Cortex of kidney (tissue), 1 donor: ENCODE measurements at places on chromosomes 12 and 14.

DNA sequence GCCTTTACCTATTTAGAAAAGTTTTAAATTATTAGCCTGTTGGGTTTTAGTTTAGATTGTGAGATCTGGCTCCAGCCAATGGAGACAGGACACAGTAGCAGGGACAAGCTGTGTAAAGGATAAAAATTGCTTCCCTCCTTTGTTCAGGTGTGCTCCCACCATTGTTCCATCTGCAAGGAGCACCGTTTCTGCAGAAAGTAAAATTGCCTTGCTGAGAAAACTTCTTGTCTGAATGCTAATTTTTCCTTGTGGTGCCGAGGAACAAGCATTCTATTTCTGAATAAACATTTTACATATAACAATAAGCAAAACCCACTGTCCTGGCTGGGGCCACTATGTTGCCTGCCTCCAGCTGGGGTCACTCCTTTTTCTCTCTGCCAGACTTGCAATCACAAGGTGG, 72.7 kb upstream of the ZFP36L1 start:
- DNase-seq, result no peak

GRCh38 chr12:94686834-94687628, 36.7 kb upstream of the TMCC3 start:
- DNase-seq, result no peak

DNA sequence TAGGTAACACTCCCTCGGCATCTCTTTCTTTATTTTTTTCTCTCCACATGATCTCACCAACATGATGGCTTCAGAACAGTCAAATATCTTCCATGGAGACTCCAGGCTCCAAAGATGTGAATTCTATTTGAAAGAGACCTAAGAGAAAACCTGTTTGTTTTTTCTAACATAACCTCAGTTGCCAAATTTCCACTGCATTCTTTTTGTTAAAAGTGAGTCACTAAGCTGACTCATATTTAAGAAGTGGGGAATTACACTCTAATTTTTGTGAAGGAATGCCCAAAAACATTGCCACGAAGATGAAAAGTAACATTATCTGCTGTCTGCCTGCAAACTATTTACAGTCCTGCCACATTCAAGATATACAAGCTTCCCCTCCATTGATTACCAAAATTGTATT, 1337.6 kb downstream of the LRFN5 start:
- no peak for DNase-seq

- DNase-seq, result no peak
Measured at GRCh38 chr12:114406316-114406983, 506 bp upstream of the TBX5 start.

GRCh38 chr12:59425798-59426197, 170.0 kb upstream of the SLC16A7 start:
- DNase-seq, result no peak

DNA sequence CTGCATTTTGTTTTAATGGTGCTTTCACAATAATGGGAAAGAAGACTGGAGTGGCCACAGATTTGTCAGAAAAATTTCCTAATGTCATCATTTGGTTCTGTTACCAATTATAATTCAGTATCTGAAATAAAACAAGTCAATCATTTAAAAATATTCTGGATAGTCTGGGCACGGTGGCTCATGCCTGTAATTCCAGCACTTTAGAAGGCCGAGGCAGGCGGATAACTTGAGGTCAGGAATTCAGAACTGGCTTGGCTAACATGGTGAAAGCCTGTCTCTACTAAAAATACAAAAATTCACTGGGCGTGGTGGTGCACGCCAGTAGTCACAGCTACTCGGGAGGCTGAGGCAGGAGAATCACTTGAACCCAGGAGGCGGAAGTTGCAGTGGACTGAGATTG, 4.0 kb upstream of the LIMA1 start:
- no peak for DNase-seq

DNA sequence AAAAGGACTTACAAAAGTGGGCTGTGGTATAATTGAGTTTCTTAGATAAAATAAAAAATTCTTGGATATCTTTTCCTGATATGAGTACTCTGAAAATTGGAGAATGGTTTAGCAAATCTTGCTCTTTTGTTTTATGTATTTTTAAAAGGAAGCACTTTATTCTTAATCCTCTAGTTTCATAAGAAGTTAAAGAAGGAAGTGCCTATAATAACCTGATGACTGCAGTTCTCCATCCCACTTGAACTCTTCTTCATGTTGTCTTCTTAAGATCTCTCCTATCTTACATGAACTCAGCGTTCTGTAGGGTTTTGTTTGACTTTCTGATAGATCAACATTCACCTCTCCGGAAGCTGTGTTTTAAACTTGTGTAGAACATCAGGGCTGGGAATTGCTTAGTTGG, 271.0 kb downstream of the ERC1 start:
- DNase-seq, result no peak

- no peak for DNase-seq
Measured at GRCh38 chr14:85978582-85979250, 448.8 kb downstream of the FLRT2 start.

DNA sequence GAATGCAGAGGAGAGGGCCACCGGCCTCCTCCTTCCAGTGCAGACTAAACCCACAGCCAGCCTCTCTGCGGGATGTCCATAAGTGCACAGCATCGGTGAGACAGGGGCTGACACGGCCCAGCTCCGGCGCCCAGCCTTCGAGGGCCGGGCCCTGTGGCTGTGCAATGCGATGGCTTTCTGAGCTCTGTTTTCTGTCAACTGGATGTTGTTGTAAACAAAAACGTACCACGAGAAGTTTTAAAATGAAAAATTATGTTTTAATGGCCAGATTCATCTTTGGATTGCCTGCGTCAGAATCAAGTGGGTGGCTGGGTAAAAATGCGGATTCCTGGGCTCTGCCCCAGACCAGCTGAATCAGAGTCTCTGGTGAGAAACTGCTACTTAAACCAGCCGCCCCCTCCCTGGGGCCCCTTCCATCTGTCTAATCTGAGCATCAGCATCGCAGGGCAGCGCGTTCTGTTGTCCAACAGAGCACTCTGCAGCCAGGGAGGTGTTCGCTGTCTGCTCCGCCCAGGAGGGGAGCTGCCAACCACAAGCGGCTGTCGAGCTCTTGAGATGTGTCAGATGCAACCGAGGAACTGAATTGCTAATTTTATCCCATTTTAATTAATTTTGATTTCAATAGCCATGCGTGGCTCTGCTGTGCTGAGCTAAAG, 133.4 kb downstream of the RFLNA start:
- DNase-seq, result no peak

- DNase-seq, result no peak
Measured at GRCh38 chr12:67088401-67089118, 180.6 kb upstream of the CAND1 start.

GRCh38 chr12:95548056-95548538, 3.2 kb downstream of the USP44 start:
- DNase-seq, result no peak

DNA sequence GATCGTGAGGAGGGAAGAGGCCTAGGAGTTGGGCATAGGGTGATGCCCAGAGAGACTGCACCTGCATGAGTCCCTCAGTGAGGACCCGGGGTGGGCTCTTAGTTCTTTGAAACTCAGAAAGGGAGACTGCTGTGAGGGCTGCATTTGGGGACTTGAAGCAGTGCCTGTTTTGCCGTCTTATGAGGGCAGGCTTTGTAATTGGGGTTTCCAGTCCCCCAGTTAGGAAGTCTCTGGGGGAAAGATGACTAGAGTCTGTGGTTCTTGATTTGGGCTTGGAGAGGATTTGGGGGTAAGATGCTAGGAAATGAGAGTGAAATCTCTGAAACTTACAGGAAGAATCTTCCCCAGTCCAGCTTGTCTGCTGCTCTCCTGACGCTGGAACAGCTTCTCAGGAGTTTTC, 99.6 kb downstream of the ARF6 start:
- DNase-seq, result no peak

DNA sequence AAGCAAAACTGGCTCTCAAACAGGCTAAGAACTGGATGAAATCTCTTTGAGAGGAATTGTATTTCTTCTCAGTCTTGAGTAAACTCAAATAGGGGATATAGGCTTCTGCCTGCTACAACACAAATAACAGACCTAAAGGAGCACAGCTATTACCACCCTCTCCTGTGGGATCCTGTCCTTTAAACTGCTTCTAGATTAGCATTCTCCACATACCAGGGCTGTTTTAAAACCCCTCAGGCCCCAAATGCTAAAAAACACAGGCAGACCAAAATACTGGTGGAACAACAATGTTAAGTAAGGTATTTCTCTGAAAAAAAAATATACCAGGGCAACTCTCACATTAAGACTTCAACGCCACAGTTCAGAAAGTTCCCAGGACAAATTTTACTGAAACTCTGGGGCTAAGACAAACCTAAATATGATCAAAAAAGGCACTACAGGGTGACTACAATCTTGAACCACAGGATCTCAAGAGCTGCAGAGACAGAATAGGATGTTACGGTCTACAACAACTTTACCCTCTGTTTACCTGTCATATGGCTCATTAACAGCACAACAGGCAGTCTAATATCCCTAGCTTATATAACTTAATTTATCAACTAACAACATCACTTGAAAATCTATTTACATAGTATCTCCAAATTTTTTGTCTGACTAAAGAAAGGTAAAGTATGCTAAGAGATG, 7.2 kb downstream of the CPNE8 start:
- DNase-seq, result no peak

DNA sequence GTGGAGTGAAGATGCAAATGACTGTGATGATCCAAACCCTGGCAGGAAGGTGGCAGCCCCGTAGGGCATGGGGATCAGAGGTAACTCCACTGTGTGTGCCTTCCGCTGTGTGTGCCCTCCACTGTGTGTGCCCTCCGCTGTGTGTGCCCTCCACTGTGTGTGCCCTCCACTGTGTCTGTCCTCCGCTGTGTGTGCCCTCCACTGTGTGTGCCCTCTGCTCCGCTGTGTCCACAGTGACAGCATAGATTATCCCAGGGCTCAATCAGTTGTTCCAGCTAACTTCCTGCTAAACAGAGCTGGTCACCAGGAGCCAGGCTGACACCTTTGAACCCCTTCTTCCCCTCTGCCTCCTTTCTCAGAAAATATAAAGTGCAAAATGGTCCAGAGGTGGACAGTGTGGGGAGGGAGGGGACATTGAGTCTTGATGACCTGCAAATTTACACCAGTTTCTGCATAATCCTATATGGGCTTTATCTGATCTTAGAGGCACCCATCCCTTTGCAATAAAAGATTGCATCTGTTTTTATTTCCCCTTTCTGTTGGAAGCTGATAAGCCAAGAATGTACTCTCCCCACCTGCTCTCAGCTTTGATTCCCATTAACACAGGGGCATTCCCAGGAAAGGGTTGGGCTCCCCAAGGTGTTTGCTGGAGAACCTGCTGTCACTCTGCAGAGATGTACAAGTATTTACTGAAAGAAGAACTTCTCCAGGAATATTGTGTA, 21.6 kb upstream of the HNF1A start:
- DNase-seq, result no peak

GRCh38 chr12:55516391-55516790, 24.2 kb downstream of the OR6C68 start:
- no peak for DNase-seq

DNA sequence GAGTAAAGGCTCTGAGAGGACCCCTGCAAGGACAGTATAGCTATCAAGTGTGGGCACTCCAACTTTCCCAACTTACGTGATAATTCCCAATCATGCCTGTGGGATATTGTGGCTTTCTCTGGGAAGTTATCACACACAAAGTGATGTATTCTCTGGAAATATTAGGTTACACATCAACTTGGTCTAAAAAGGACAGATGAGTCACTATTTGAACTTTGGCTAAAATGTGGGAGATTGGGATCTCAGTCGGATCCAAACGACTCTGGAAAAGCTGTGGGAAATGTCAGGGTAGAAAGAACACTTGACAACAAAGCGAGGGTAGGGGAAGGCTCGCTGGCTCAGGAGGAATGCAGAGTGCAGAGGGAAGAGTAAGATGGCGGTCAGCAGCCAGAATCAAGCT, 1048.9 kb downstream of the BCL11B start:
- DNase-seq, result no peak

DNA sequence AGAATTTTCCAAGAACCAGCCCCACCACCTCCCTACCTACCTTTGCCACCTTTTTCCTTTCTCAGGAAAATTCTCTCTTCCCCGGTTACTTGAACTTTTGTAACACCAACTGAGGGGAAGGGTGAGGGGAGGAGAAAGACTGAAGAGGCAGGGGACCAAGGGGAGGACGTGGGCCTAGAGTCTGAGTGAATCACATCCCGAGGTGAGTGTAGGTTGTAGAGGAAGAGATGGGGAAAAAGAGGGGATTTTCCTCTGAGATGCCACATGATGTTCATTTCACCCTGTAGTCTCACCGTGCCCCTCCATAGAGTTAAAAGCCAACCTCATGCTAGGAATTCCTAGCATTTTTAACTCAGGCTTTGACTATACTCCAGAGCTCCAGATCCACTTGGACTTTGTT, 311.8 kb downstream of the RPAP3 start:
- no peak for DNase-seq

GRCh38 chr14:36941783-36942521, 230.5 kb downstream of the SLC25A21 start:
- no peak for DNase-seq

- no peak for DNase-seq
Measured at GRCh38 chr14:61326146-61326545, 4.8 kb downstream of the PRKCH start.

- DNase-seq, result no peak
Measured at GRCh38 chr12:81759190-81760051, at the start of gene PPFIA2. Gene PPFIA2, minus strand, starts transcription at chr12:81759350.

DNA sequence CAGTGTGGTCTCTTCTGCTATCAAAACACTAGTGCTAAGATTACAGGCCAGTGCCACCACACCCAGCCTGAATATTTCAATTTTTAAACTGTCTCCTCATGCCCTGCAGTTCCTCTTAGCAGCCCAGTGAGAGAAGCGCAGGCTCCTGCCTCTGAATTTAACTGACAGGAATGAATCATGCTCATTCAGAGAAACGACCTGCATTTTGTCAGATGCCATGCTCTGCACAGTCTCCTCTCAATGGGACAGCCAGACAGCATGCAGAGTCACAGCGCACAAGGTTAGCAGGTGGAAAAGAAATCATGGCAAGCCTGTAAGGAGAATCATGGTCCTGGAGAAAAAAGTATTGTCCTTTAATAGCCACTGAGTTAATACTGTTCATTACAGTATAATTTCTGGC, 691.0 kb upstream of the SEL1L start:
- DNase-seq, result no peak

GRCh38 chr12:29563071-29563470, 65.6 kb upstream of the OVCH1 start:
- DNase-seq, result no peak

DNA sequence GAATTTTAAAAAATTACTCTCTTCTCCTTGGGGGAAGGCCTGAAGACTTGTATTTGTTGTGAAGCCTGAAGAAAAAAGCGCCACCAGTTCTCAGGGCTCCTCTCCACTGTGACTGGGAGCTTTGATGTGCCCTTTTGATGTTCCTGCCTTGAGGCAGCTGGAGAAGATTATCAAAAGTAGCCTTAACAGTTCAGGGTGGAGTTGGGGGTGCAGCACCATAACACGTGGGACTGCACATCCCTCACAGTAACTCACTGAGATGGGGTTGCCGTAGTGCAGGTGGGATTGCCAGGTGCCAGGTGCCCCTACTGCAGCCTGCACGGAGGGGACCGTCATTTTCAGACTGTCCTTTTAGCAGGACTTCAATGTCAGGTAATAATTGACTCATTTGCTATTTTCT, 474.1 kb downstream of the ETNK1 start:
- no peak for DNase-seq
